ENCODE measurements at places on chromosomes 5 and 9. TPM values are rescaled to one million over a fixed set of nuclear protein-coding genes. Genes with fewer than 3 reads are reported as not detected.

GRCh38 chr9:104090578-104090977 lies 3.5 kb upstream of the SMC2 start:
- DNase-seq, result no peak

DNA sequence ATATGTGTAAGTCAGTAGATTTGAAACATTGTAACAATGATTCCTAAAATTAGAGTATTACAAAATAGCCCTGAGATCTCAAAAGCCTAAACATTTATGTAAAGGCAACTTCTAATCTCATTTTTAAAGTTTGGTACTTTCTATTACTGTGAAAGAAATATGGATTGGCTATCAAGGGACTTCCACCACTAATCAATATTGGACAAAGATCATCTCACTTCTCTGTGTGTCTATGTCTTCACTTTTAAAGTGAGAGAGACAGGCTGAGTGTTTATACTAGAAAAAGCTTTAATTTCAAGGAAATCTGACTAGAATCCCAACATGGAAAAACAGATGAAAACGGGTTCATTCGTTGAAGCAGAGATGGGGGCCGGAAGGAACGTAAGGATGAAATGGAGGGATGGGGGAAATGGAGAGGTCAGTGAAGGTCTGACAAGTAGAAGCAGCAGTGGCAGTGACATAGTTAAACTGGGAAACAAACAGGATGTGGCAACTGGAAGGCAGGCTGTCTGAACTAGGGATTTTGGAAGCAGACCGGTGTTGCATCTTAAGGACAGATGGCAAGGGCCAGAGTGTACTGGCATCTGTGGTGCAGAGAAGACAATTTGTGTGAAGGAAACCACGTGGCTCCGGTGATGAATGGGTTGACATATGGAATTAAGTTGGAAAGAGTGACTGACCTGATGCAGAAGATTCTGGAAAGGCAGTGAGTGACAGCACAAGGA lies 60.8 kb downstream of the PDE4D start:
- peak; percentile 45 for DNase-seq

DNA sequence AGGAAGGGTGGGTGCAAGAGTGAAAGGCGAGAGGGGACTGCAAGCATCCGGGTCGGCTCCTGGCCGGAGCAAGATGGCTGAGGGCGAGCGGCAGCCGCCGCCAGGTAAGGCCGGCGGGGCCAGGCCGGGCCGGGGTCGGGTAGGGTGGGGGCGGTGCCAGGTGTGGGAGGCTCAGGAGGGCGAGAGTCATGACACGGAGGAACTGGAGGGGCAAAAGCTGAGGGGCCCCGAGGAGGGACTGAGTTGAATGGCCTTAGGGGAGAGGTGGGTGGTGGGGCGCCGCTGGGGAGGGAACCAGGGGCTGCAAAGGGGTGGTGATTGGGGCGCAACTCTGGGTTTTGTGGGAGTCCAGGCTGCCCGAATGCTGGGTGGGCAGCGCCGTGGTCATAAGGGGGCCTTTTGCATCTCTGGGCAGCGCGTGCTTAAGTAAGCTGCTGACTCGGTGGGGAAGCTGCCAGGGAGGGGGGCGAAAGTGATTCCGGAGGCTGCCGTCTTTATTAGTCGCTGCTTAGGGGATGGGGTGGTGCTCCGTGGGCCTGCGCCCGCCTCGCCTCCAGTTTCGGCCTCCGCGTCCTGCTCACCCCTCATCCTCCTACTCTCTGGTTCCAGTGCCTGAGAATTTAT lies 425 bp downstream of the PTPA start:
- DNase-seq, result peak; percentile 40

The ZDHHC11B gene
- total RNA-seq, result not detected

The ENHO gene
- 0.35 TPM for total RNA-seq

Measured in myocyte (in vitro differentiated cells).